ENCODE measurements at places on chromosomes 11 and 22.

- DNase-seq, result no peak
Measured at GRCh38 chr11:131471976-131472375, 101.6 kb downstream of the NTM start.

- DNase-seq, result no peak
Measured at GRCh38 chr11:58914821-58915543, 24.3 kb upstream of the GLYATL1 start.

DNA sequence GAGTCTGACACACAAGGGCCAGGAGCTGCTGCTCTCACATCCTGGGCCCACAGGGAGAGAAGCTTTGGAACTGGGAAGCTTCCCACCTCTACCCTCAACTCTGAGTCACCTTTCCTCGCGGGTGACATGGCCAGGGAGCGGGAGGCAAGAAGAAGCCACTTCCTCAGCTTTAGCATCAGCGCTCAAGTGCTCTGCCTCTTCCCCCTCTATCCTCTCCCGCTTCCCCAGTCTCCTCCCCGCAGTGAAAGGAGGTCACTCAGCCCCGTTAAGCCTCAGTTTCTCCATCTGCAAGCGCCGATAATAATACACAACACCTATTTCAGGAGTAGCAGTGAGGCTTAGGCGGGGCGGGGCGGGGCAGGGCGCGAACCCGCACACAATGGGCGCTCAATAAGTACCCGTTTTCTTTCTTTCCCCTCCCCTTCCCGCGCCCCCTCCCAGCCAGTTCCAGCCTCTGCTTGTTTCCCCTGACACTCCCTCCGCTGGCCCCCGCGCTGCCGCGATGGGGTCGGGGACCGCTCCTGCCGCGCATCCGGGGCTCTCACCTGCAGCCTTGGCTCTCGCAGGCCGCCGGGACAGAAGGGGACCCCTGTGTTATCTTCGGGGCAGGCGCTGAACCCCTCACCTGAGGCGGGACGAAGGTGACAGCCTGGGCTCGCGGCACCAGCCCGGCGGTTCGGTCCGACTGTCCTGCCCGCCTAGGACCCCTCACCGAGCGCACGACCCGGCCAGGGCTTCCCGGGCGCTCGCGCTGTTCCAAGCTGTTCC lies 892 bp downstream of the GDPD5 start:
- DNase-seq, result no peak

- no peak for DNase-seq
Measured at GRCh38 chr22:41238570-41239442, 1.9 kb downstream of the CHADL start.

DNA sequence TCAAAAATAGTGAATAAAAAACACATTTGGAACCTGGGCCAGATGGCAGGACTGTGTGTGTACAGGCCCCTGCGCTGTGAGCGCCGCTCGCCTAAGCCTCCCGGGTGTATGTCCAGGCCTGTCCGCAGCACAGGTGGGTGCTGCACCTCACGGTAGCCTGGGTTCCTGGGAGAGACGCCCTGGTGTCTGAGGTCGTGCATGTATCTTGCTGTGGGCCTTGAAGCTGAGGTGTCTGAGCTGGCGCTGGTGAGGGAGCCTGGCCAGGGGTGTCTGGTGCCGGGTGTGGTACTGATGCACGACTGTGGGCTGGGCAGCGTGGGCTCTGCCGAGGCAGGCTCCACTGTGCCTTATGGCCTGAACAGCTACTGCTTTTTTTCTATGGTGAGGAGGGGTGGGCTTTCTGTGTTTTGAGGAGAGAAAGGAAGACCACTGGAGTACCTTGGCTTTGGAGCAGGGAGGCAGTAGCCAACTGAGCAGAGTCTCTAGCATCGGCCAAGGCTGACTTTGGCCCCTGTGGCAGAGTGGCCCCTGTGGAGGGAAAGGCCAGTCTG lies 4.2 kb upstream of the ZDHHC8 start:
- DNase-seq, result no peak

GRCh38 chr11:1033016-1033798 lies 3.3 kb downstream of the MUC6 start:
- DNase-seq, result no peak

GRCh38 chr22:43928468-43928867 lies 4.9 kb downstream of the PNPLA3 start:
- no peak for DNase-seq

- DNase-seq, result no peak
Measured at GRCh38 chr22:50361222-50361621, 18.1 kb downstream of the PPP6R2 start.

DNA sequence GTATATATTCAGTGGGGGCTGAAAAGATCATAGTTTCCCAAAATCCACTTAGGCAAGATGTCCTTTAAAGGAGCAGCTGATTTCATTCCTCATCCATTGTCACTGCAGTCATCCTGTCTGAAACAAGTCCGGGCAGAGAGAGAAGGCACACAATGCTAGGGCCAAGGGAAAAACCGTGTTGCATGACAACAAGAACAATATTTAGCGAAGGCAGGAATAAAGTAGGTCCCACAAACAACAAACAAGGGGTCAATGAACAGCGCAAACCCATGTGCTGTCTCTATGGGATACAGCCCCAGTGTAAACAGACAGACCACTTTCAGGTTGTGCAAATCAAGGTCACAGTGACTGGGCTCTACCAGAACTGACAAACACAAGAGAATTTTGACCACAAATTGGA lies 9.0 kb downstream of the PAMR1 start:
- no peak for DNase-seq

DNA sequence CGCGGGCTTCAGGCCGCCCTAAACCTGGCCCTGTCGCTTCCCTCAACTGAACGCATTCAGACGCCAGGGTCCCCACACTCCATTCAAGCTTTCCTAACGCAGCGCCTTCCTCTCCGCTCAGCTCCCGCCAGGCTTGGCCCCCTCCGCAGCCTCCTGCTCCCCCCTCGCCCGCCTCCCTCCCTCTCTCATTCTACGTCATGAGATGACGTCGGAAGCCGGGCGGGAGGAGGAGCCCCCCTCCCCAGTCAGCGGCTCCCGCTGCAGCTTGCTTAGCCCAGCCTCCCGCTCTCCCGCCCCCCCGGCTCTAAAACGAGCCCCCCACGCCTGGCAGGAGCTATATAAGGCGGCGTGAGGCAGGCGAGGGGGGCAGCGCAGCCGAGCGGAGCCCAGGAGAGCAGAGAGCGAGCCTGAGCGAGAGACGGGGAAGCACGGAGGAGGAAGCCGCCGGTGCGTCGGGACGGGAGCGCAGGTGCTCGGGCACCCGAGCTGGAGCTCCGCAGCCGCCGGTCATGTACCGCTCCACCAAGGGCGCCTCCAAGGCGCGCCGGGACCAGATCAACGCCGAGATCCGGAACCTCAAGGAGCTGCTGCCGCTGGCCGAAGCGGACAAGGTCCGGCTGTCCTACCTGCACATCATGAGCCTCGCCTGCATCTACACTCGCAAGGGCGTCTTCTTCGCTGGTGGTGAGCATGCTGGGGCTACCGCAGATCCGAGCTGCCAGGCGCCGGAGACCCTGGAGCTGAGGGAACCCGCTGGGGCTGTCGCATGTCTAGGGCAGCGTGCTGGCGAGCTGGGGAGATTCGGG lies at the start of gene NPAS4:
TSS of gene NPAS4 (plus strand) at position 365 of the 806 bp plus-strand sequence. CDS start at position 510, 145 bp downstream.
- no peak for DNase-seq

GRCh38 chr11:46615756-46616155 lies 1.3 kb downstream of the HARBI1 start:
- DNase-seq, result no peak

DNA sequence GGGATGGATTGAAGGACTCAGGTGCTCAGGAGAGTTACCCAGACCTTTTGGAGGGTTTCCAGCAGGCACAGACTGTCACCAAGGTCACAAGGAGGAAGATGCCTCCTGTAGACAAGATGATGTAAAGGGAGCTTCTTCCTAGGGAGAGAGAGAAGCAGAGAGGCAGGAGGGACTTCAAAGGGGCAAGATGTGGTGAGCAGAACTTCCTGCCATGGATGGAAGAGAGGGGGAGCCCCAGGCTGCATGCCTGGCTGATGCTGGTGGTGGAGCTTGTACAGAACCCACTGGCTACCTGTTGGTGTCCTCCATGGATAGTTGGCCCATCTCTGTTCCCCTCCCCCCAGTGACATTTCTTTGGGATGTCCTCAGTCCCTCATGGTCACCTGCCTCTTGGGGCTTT lies 4.2 kb downstream of the HEPN1 start:
- no peak for DNase-seq

DNA sequence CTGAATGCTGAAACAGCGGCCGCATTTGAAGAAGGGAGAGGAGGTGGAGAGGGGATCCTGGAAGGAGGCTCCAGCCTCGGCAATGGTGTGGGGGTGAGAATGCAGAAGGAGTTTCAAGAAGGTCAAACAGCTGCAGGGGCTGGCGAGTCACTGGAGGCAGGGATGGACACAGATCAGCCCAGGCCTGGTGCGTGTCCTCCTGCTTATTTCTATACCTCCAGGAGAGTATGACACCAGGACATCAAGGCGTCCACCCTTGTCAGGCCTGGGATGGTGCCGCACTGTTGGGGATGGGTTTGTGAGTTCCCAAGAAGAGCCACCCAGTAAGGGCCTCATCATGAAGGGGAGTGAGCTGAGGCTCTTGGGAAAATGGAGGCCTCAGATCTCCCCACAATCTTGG lies 23.1 kb downstream of the IGLL1 start:
- no peak for DNase-seq

DNA sequence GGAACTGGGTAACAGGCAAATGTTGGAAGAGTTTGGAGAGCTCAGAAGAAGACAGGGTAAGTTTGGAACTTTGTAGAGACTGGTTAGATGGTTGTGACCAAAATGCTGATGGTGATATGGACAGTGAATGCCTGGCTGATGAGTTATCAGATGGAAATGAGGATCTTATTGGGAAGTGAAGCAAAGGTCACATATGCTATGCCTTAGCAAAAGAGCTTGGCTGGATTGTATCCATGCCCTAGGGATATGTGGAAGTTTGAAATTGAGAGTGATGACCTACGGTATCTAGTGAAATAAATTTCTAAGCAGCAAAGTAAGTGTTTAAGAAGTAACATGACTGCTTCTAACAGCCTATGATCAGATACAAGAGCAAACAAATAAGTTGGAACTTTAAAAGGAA lies 17.8 kb downstream of the BBOX1 start:
- no peak for DNase-seq

DNA sequence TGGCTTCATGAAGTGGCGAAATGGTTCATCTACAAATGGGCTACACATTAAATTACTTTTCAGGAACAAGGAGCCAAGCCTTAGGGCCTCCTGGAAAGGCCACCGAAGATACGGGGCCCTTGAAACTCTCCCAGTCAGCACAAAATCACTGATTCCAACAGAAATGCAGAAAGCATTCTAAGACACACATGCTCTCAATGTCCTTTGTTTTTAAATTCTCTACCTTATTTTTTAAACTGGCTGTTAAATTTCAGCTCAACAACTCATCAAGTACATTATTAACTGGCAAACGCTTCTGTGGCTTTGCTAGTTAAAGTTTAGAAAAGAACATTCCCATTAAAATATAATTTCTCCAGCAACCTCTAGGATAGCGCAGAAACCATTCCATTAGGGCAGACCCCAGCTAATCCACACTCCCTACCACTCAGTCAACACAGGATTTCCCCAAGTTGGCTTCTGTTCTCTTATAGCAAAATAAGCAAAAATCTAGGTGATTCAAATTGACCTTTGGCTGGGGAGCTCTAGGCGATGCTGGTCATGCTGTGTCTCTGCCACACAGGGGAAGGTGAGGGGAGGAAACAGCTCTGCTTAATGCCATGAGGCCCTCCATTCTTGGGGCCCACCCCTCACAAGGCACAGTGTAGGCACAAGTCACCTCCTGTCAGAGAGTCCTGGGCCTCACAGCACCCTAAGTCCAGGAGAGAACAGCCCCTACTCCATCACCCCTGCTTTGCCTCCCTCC lies 47.1 kb downstream of the PLEKHA7 start:
- DNase-seq, result no peak

GRCh38 chr11:126968915-126969314 lies 31.7 kb downstream of the KIRREL3 start:
- no peak for DNase-seq

DNA sequence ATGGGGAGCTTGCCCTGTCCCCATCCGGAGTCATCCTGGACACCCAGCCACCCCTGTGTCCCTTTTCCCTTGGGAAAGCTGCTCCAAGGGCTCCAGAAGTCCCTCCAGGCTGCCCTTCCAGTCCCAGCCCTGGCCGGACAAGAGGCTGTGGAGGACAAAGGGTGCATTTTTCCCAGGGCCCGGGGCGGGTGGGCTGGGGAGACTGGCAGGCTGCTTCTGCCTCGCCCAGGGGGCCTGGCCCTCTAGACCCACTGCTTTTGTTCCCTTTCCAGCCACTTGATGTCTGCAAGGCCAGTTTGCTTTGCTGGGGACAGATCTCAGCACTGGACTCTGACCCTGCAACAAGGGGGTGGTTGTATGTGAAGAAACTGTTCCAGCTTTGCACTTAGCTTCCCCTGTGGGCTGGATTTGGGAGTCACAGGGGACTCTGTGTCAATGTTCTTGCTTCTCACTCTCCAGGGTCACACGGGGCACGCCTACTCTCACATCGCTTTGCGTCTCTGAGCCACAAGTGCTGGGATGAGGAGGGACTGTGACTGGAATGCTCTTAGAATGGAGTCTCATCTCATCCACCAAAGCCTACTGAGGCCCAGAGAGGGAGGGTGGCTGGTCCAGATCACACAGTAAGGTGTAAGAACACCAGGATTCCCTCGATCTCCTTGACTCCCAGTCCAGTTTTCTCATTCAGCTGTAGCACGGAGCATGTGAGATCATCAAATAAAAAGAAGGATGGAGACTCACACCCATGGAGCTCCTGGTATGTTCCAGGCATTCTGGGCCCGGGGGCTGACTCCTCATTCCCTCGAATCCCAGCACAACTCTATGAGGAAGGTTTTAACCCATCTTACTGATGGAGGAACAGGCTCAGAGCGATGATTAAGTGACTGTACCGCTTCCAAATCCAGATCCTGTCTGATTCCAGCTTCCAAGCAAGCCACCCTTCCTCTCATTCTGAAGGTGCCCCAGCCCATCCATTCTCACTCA lies 59.9 kb downstream of the FBXO7 start:
- DNase-seq, result no peak

DNA sequence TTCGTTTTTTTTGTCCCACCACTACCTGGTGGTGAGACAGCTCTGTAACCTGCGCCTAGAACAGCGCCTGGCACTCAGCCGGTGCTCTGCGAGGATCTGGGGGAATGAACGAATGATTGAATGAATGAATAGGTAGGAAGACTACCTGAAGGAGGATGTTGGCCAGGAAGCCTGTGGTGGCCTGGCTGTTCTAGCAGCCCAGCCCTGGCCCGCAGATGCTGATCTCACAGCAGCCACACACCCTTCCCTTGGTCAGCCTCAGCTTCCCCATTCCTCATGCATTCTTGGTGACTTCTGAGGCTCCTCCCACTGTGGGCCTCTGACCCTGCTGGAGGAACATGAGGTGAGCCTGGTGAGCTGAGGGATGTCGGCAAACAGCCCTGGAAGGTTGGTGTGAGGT lies 3.7 kb downstream of the TRPM5 start:
- DNase-seq, result no peak

GRCh38 chr11:116976941-116977570 lies 121.2 kb downstream of the SIK3 start:
- DNase-seq, result no peak

Measured in activated CD4-positive, CD25-positive, alpha-beta regulatory T cell (primary cell).